ENCODE measurements at places on chromosomes 2 and 18.
A peak's percentile ranks its signal among the peaks of the same experiment; 100 is the strongest.

- DNase-seq: no peak
Measured at GRCh38 chr2:120570546-120570945, 165.1 kb upstream of the GLI2 start.

DNA sequence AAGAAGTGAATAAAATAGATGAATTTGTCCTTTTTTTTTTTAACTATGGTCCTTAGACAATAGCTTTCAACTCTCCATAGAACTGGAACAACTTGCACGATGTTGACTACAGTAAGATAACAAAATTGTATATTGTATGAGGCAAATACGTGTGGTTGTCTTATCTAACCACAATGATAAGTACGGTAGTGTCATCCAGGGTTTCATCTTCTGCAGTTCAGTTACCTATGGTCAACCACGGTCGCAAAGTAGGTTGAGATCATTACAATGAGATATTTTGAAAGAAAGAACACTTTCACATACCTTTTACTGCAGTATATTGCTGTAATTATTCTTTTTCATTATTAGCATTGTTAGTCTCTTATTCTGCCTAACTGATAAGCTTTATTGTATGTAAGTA, 295.2 kb downstream of the PARD3B start:
- no peak for DNase-seq

DNA sequence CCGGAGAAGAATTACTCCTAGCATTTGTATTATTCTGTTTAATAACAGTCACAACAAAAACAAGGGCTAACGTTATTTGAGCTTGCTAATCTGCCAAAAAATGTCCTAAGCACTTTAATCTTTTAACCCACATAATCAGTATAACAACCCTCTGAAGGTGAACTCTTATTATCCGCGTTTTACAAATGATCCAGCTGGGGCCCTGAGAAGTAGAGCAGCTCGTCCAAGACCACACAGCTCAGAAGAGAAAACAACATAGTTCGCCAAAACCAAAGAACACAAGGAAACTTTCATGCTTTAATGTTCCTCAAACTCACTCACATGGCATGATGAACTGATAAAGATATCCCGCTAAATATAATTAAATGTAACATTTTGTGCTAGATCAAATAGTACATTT, 159.7 kb upstream of the ZNF236 start:
- DNase-seq: no peak

DNA sequence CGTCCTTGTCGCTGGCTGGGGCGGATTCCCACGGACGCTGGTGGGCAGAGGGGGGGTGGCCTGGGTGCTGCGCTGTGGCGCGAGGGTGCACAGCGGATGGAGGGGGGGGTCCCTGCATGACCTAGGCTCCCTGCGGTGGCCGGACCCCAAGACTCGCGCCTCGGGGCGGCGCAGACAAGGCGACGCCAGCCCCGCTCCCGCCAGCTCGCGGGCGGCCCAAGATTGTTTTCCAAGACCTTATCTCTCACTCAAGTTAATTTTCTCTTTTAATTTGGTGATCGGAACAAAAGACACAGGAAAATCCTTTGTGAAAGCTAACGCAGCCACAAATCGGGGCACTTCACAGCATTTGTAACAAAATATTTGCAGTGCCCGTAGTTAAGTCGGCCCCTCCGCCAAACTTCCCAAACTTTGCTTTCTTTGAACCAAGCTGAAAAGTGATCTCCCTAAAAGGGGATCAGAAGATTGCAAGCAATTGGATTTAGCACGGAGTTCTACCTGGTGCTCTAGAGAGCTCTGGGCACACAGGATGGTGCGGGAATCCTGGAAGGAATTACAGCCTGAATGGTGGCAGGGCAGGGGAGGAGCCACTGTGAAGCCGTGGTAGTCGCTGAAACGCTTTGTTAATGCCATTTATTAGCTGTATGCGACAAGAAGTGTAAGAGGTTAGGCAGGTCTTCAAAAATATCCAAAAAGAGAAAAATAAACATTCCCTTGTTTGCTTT, 4.8 kb upstream of the ID2 start:
- DNase-seq: no peak

GRCh38 chr18:75727456-75727855, 300.0 kb upstream of the SMIM21 start:
- DNase-seq: peak; percentile 69

DNA sequence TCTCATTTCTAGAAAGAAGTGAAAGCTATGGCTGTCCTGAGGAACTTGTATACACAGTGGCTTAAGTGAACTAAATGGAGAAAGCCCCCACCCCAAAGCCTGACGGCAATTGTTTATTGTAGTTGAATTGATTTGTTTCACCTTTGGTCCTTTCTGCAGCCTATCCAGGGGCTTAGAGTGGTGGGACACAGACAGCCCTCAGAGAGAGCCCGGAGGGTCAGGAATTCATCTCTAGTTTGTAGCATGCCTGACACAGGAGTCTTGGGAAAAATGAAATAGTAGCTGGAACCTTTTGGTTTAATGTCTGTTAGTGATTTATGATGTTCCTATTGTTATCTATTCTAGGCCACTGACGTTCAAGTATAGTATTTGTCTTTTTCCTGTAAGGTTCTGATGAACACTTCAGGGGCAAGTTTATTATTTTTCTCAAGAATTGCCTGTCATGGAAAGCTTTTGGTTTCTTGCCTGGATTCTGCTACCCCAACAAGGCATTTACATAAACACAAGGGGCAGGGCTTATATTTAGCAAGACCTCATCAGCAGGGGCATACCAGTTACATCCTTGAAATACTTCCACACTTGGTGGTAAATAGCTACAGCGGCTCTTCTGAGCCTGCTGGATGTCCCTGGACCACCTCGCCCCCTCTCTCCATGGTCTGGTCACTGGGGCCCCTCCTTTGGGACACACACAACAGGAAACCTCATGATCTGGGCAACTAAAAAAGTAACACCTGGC, 44.4 kb downstream of the KCNE4 start:
- DNase-seq: no peak

GRCh38 chr18:46338766-46339165, 234.6 kb downstream of the HAUS1 start:
- DNase-seq: no peak

DNA sequence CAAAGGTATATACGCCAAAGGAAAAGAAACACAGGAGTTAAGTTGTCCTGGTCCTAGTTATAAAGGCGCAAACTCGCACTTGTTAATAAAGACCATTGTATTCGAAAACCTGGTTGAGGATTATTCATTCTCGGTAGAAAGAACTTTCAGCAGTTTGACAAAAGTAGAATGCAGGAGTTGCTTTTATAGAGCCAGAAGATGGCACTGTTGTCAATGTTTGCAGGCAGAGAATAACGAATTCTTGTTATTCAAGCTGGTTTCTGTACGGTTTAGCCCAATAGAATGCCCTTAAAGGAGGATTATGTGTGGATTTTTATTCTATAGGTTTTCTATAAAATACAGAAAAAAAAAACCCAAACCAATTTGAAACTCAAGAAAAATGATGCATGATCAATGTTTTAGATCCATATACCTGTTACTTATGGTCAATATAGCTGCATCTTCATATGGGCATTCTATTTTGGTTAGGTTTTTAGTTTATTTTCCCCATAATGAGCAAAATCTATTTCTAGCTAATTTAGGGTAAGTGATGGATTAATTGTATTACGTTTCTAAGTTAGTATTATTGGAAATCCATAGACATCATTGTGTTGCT, 510.3 kb downstream of the PLCL1 start:
- no peak for DNase-seq

DNA sequence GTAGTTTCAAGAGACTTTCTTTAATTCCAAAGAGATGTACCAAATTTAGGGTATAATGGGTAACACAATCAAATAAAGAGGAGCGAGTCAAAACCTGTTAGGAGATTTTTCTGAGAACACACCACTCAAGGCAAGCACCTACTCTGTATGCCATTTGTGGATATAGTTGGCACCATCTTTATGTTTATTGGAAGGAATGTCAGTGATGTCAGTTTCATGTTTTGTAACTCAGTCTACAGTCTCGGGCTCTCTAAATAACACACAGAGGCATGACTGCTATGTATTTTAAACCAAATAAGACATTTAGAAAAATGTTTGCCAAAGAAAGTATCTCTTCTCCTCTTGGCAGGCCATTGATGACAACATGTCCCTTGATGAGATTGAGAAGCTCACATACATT, 59.7 kb downstream of the CPS1 start:
- DNase-seq: no peak

- DNase-seq: no peak
Measured at GRCh38 chr2:101036562-101036961, 34.5 kb downstream of the RPL31 start.
